ENCODE measurements at places on chromosomes 7 and 10.
A peak's percentile ranks its signal among the peaks of the same experiment; 100 is the strongest.

DNA sequence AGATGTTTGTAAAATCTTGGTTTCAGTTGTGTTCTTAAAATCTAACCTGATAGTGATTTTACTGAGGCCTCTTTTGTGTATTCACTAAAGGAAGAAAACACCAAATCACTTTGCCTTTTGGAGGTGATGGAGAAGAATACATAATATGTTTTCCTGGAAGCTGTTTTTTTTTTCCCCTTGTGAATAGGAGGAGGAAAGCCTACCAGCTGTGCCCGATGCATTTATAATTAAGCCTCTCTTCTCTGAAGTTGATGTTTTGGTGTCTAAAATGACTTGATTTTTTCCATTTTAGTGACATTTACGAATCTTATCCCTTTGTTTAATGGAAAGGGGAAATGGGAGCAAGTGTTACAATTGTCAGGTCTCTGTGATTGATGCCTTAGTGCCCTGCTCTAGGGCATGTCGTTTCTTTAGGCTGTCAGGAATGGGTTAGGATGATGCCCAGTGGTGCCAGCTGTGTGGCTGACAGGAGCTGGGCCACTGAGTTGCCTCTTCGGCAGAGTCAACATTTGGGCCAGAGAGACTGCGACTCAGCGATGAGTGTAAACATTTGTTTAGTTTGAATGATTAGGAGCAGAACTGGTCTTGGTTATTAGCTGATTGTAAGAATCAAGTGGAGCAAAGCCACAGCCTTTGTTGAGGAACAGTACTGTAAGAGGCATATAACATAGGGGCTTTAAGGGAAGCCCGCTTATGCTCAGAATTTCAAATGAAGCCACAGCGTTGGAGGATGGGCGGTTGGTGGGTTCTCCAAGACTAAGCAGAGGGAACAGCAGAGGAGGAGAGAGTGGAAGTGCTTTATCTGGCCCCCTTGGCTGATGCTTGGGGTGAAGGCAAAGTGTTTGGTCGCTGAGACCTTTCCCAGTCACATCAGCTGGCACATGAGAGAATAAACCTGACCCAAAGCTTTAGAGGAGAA is 81.6 kb downstream of the CDK14 start:
- DNase-seq, result no peak

GRCh38 chr10:18312374-18313139 is 172.3 kb downstream of the CACNB2 start:
- peak; percentile 66 for DNase-seq

DNA sequence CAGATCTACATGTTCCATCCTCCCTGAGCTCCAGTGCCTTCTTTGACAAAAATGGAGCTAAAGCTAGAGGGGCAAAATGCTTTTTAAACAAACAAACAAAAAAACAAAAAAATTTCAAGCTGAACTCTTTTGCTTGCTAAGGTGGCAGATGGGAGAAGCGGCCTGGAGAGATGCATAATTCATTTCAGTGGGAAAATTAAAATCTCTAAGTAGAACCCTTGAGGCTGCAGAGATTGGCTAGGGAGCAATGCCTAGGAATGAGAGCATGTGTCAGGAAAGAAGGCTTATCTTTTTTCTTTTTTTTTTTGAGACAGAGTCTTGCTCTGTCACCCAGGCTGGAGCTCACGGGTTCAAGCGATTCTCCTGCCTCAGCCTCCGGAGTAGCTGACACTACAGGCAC is 46.4 kb upstream of the SAMD8 start:
- DNase-seq, result no peak

- DNase-seq, result no peak
These were observed 565.3 kb upstream of the GALNT17 start for GRCh38 chr7:70566671-70567070.

DNA sequence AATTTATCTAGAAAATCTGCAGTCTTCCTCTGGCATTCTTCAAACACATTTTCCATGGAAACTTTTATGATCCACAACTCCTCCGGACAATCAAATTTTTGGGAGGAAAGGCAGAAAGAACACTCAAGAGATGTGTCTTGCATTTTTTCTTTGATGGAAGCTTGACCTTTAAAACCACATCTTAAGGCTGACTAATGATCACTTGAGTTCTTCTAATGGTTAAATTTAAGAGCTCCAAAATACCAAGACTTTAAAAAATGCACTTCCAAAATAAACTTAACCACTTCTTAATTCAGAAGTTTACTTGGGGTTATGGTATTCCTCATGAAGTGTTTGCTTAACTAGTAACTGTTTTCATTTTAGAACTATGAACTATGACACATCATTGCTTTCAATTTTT is 43.3 kb downstream of the ETV1 start:
- peak; percentile 12 for DNase-seq
